ENCODE measurements at places on chromosomes 6 and 20.
A peak's percentile ranks its signal among the peaks of the same experiment; 100 is the strongest.

- no peak for DNase-seq
Measured at GRCh38 chr20:55132523-55132922, 657.1 kb downstream of the DOK5 start.

GRCh38 chr20:61829526-61829925 lies 236.2 kb downstream of the TAF4 start:
- no peak for DNase-seq

DNA sequence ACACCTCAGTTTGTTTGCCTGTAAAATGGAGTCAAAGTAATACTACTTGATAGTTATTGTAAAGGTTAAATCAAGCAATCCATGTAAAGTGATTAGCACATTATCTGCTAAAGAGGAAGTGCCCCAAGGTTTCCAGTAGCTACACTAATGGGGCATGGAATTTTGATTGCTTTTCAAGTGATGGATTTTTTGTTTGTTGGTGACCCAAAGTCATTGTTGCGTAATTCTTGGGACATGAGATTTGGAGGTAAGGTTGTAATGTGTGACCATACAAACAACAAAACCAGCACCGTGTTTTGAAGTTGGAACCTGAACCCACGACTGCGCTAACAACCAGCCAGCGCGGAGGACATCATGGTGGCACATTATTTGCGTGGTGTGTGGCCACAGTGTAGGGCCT lies 17.2 kb downstream of the SYCP2L start:
- DNase-seq: no peak

GRCh38 chr6:137216875-137217553 lies 2.2 kb downstream of the IFNGR1 start:
- DNase-seq: no peak

DNA sequence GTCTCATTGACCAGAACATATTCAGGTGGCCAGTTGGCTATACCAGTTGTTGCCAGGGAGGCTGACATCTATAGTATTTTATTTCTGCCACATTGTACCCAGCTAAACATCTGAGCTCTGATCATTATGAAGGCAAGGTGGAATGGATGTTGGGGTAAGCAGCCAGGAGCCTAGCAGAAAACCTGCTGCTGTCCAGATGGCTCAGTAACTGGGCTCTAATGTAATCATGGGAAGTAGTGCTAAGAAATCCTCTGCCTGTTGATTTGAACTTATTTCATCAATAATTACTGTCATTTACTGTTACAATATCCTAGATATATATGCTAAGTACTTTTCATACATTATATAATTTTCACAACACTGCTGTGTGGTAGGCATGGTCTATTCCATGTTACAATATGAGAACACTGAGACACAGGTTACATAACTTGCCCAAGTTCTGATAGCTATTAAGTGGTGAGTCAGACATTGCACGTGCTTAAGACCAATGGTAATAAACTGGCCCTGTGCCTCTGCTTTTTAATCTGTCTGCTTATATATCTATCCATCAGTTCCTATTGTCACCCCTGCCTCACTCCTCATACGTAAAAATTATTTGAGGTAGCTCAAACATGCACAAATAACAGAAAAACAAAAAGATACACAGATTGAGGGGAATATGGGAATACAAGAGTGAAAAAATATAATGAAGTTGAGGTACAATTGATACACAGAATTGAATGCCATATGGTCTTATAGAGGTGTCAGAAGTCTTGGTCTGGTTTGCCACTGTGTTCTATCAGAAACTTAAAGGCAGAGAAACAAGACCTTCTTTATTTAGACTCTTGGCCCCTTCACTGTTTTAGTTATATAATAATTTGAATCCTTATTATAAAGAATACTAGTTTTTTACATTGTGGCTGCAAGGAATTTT lies 25.2 kb downstream of the TBPL1 start:
- no peak for DNase-seq

DNA sequence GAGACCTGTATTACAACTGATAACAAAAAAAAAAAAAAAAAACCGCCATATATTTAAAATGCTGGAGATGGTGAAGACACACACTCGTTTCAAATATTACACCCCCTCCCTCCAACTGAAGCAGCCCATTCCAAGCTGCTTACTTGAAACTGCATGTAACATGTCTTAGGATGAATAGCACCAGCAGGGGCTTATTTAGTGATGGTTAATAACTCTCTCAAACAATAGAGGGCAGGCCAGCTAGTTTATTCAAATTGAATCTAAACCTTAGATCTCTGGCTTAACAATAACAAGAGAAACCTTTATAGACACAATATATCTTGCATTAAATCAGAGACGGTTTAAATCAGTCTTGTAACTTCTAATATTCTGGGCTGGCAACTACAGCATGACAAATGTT lies 9.3 kb upstream of the JPH2 start:
- DNase-seq: no peak

GRCh38 chr6:15712797-15713196 lies 50.0 kb upstream of the DTNBP1 start:
- no peak for DNase-seq

GRCh38 chr6:8707956-8708772 lies 272.8 kb upstream of the SLC35B3 start:
- peak; percentile 39 for DNase-seq

GRCh38 chr6:13526357-13526726 lies 38.9 kb upstream of the GFOD1 start:
- DNase-seq: no peak

- no peak for DNase-seq
Measured at GRCh38 chr20:41627001-41627495, 8.9 kb upstream of the CHD6 start.

DNA sequence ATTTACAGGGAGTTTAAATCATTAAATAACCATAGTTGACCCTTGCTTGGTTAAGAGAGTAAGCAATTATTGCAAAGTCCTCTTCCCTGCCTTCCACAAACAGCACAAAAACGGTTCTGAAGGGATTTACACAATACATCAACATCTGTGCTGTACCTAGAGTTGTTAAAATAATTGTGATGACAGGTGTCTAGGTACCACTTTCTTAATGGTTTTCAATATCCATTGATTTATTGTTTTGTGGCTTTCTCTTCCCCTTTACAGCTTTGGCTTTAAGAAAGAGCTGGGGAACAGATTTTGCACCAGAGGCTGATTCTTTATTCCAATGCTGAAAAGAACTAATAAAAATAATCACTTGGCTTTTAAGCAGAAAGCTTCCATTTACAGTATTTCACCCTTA lies 598 bp upstream of the SOX4 start:
- DNase-seq: no peak

DNA sequence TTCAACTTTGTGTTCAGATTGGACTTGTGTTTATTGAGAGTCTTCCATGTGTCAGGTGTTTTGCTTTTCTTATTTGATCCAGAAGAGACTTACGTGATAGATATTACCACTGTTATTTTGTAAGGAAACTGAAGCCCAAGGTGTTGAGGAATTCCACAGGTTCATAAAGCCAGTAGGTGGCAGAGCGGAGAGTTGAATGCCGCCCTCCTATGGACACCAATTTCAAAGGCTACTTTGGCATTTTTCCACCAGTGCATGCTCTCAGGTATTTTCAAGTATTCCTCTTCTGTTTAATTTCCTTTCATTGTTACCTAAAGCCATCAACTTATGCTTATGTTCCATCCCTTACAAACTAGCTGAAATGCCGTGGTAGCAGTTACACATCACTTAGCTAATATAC lies 14.0 kb upstream of the COL10A1 start:
- DNase-seq: peak; percentile 69

DNA sequence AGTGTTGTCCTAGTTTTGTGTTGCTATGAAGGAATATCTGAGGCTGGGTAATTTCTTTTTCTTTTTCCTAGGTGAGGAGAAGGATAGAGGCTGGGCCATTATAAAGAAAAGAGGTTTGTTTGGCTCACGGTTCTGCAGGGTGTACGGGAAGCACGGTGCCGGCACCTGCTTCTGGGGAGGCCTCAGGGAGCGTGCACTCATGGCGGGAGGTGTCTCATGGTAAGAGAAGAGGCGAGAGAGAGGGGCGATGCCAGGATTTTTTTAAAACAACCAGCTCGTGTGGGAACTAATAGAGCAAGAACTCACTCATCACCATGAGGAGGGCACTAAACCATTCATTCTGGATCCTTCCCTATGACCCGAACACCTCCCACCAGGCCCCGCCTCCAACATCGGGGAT lies 14.2 kb upstream of the NPBWR2 start:
- DNase-seq: no peak

DNA sequence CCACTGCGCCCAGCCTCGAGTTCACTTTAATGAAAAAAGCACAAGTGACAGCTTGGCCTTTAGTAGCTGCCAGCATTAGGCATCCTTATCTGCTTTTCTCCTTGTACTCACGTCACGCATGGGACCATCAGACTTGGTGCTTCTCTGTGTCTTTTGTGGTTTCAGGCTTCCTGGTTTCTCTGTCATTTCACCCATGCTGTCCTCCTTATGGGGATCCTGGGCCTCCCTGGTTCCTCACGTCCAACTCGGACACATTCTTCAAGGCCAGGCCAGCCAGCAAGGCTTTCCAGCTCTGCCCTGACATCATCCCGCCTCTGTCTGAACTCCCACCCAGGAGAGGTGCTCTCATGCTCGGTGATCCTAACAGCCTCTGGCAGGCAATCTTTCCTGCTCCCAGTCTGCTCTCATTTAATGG lies 83.2 kb downstream of the TIAM2 start:
- DNase-seq: no peak

DNA sequence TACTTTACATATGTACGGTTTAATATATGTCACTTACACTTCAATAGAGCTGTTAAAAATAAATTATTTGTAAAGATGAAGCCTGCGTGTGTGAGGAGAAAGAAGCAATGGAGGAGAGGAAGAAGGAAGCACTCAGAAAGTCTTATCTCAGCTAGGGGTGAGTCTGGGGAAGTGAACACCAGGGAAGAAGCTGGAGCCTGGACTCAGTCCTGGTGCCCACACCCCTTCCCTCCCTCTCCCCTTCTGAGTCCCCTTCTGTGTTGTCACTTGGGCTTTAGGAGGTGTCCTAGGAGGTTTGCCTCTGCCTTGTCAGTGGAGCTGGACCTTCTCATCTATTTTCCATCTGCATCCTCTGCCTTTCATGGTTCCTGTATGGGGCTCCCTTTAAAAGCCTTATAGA lies 1.9 kb downstream of the SIRPB2 start:
- no peak for DNase-seq

DNA sequence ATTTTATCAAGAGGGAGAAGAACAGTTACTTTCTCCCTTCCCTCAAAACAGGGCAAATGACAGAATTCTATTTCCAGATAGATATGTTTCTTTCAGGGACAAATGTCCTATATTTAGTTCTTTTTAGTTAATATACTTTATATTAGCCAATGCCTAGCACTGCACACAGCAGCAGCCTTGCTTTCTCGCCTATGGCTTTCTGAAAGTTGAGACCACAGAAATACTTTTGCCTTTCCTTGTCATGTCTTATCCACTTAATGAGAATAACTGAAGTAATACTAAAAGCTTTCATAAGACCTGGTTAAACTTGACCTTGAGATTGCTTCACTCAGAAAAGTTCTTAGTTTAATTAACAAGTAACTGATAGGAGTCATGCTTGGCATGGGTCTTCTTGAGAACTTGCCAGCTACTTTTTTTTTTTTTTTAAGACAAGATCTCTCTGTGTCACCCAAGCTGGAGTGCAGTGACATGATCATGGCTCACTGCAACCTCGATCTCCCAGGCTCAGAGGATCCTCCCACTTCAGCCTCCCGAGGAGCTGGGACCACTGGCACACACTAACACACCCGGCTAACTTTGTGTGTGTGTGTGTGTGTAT lies 159.3 kb downstream of the CDKAL1 start:
- no peak for DNase-seq

GRCh38 chr6:29755295-29755871 lies 32.1 kb downstream of the HLA-F start:
- peak; percentile 55 for DNase-seq

- no peak for DNase-seq
Measured at GRCh38 chr6:135256866-135257265, 75.8 kb downstream of the MYB start.

GRCh38 chr6:16575655-16576054 lies 185.6 kb downstream of the ATXN1 start:
- no peak for DNase-seq

GRCh38 chr6:119076173-119076572 lies 2.3 kb downstream of the FAM184A start:
- no peak for DNase-seq

- DNase-seq: no peak
Measured at GRCh38 chr6:16713597-16713996, 47.7 kb downstream of the ATXN1 start.

GRCh38 chr6:130890521-130890971 lies 63.3 kb downstream of the SMLR1 start:
- DNase-seq: no peak

DNA sequence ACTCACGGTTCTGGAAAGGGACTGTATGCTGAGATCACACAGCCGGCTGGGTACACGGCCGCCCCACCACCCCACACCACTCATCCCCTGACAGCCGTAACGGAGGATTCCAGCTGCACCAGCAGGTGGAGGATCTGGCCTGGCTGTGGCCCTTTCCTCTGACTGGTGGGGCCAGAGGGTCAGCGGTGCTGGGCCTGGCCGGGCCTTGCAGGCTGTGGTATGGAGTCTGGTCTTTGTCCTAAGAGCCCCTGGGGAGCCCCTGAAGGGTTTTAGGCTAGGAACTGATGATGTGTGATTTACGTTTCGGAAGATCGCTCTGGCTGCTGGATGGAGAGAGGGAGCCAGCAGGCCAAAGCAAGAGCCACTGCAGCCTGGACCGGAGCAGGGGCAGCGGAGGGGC lies 26.6 kb downstream of the NOL4L start:
- no peak for DNase-seq

GRCh38 chr6:3340894-3341293 lies 82.1 kb downstream of the PSMG4 start:
- peak; percentile 46 for DNase-seq

DNA sequence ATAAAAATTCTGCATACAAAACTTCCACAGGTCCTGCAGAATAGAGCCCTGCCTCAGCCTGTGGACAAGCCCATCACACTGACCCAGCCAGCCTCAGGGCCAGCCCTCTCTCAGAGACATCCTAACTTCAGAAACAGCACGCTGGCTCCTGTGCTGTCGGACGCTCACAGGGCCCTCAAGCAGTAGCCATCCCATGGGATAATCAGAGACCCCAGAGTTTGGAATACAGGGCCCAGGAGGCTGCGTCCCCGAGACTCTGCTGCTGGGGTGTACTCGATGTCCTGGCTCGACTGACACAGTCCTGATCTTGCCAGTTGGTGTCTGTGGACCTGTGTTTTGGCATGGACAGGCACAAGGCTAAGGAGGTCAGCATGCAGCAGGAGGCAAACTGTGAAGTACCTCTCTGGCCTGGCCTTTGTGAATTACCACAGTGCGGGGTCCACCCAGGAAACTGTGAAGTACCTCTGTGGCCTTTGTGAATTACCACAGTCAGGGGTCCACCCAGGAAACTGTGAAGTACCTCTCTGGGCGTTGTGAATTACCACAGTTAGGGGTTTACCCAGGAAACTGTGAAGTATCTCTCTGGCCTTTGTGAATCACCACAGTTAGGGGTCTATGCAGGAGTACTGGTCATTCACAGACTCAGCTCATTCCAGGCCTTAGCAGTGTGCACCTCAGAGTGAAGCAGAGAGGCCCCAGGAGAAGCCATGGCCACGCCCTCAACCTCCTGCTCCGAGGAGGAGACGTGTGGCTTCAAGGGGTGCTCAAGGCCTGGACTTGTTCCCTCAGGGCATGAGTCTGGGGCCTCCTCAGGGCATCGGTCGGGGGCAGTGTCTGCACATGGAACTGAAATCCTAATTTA lies 212.4 kb downstream of the SYNDIG1 start:
- no peak for DNase-seq
